ENCODE measurements at places on chromosomes 7 and 10.

- DNase-seq, result no peak
Measured at GRCh38 chr10:103193820-103194529, 903 bp upstream of the NT5C2 start.

DNA sequence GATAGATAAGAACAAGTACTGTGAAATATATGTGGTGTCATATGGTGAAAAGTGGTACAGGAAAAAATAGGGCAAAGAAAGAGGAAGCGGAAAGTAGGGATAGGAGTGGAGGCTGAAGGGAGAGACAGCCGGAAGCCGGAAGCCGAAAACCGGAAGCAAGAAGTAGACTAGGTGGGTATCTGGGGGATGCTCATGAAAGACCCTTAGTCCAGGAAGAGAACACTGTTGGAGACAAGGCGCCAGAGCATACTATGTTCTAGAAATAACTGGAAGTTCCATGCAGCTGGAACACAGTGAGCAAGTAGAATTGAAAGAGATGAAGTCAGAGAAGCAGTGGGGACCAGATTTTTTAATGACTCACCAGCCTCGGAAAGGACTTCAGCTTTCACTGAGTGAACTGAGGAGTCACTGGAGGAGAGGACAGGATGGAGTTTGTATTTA lies 22.5 kb downstream of the ST8SIA6 start:
- DNase-seq, result no peak

DNA sequence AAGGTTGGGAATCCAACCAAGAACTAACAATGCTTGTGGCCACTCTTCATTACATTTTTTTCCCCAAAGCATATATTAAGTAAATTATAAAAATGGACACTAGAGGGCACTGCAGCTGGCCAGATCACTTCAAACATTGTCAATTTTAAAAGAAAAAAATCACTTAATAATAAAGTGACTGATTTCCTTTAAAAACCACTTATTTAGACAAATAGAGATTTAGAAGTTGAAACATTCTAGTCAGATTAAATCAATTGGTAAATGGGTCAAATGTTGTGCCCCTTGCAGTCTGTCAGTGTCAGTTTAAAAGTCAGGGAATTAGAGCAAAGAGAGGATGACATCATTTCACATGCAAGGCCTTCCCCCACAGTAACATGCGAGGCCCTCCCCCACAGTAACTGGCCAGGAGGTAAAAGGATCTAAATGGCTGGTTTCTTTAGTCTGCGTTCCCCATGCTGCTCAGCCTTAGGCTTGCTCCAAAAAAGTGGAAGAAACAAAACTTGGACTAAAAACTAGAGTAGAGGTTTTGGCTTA lies 177.9 kb downstream of the SKAP2 start:
- DNase-seq, result peak; percentile 79

GRCh38 chr10:972763-973162 lies 15.5 kb upstream of the GTPBP4 start:
- no peak for DNase-seq

- no peak for DNase-seq
Measured at GRCh38 chr10:131961047-131961776, 20.5 kb downstream of the BNIP3 start.

Measured in kidney glomerular epithelial cell (primary cell).